Gastroesophageal sphincter (tissue), 4 donors: ENCODE measurements at places on chromosomes 3 and 15.
A peak's percentile ranks its signal among the peaks of the same experiment; 100 is the strongest.

GRCh38 chr3:158570999-158571702 is at the start of gene MLF1:
Gene MLF1, plus strand, starts transcription at chr3:158571194. Its CDS starts 107 bp downstream, at chr3:158571301.
- ATAC-seq, result peak; percentile 100

DNA sequence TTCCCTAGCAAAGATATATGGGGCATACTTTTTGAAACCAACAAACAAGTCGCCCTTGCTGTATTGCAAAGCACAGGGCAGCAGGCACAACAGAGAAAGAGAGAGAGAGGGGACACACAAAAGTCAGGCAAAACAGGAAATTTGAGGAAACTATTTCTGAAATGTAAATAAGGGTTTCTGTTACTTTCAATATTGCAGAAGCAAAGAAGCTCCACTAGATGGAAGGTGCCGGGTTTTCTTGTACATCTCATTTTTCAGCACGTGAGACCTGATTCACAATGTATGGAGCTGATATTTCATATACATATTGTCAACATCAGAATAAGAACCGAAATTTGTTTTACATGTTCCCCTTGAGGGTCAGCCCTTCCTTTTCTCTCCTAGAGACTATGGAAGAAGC is 127.4 kb downstream of the FOXP1 start:
- no peak for ATAC-seq

DNA sequence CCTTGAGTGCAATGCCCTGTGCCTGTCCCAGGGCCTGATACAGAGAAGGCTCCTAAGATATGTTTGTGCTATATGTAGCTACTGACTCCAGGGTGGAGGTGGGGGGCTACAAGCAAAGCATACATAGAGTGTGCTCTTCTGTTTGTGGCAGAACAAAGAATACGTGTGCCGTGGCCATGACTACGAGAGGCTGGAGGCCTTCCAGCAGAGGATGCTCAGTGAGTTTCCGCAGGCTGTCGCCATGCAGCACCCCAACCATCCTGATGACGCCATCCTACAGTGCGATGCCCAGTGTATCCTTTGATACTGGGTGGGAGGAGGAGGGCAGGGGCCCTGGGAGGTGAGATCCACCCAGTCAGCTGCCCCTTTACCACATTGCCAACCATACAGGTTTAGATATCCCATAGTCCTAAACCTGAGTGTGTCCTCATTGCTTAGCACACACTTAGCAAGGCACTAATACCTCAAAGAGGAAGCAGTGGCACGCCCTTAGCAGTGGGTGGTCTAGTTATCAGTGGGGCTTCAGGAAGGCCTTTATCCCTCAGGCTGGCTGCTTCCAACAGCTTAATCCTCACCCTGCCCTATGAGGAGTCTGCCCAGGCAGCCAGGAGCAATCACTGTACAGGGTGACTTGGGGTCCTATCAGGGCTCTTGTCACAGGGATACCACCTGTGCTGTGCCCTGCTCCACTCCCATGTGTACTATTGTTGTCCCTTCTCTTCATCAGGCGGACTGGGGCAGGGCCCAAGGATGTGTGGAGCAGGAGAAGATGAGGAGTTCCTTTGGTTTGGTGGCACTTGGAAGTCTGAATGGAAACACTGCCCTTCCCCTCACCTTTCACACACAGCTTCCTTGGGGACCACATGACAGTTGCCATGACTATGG is 30.1 kb upstream of the MANF start:
- no peak for ATAC-seq

- ATAC-seq, result no peak
Measured at GRCh38 chr3:72227486-72228070, 442.6 kb upstream of the PROK2 start.

- ATAC-seq, result no peak
Measured at GRCh38 chr15:80367094-80367493, 37.1 kb upstream of the ARNT2 start.

DNA sequence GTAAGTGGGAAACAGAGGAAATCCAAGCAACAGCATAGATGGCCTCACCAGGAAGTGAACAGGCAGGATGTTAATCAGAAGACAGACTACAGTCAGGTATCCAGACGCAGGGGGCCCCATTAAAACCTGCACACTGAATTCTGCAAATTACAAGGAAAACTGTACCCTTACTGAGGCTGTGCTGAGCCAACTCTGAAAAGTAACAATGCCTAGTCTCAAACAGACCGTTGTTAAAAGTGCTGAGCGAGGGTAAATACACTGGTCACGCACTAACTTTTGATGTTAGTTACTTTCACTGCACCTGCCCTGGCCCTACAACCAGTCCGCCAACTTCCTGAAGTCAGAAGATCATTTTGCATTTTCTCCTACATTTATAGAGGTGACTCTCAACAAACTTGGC is 1.0 kb downstream of the TAMM41 start:
- no peak for ATAC-seq

GRCh38 chr15:39213385-39213840 is 367.5 kb upstream of the THBS1 start:
- peak; percentile 22 for ATAC-seq

DNA sequence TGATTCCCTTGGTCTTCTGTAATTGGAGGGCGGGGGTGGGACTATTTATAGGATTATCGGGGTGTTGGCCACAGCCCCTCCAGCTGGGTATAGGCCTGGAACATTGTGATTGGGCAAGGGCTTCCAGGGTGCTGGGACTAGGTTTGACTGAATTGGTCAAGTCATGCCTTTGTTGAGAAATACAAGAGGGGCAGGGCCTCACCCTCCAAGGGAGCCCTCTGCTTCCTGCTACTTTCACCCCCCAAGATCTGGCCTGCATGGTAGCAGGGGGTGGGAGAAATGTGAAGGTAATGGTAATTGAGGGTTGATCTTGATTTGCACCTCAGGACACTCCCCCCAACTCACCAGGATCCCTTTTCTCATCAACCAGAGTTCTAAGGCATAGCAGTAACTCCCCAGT is 25.2 kb downstream of the TRIM71 start:
- no peak for ATAC-seq

DNA sequence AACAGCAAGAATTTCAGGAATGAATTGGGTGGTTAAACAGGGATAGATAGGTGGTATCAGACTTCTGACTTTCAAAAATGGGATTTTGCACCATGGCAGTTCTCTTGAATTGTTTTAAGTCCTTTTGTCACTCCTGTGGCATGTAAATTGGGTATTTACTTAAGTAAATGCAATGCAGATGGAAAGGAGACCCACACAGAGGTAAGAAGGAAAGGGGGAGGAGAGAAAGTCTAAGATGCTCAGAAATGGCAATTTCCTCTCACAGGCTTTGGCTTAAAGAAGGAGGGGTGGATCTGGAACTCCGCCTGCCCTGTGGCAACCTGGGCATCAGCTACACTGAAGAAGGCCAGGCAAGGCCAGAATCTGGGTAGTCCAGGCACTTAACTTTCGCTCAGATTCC is 197.1 kb upstream of the UBE2E1 start:
- no peak for ATAC-seq

- ATAC-seq, result no peak
Measured at GRCh38 chr15:88804257-88804656, 1.0 kb downstream of the ACAN start.

DNA sequence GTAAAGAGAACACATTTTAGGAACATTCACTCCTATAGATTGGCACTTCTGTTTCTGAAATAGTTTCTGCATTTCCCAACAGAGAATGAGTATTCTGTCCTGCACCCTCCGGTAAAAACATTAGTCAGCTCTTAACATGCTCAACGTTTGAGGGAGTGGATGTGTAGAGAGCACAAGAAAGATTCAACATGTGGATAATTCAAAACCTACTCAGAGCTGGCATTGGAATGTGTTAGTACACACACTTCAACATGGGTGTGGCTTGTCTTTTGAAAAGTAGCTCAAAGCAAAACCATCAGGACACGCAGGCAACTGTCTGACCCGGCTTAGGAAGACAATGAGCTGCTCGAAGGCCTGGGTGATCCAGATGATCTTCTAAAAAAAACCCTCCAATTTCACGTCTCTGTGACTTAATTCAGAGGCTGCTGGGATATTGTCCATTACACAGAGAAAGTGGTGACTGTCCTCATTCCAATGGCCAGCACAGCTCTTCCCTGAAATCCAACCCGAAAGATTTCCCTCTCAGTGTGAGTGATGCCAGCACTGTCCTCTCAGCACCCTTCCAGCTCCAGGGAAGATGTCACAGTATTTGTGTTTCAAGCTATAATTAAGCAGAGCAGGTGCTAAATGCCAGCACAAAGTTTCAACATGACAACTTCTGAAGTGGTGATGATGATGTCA is 18.1 kb downstream of the FBN1 start:
- peak; percentile 40 for ATAC-seq

DNA sequence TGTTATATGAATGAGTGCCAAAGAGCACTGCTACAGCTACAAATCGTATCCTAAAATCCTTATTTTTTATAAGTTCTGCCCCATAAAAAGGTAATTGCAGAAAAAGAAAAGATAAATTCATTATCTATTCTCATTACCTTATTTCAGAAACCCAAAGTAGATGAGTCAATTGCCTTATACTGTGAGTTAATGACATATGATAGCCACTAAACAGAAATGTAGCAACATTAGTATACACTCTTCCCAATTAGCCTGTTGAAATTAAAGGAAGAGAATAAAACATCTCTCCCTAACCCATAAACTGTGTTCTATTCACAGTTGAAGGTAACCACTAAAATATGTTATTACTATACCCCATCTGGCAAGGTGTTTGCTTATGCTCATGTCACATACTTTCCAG is 11.0 kb downstream of the TBL1XR1 start:
- no peak for ATAC-seq

- ATAC-seq, result no peak
Measured at GRCh38 chr15:74233851-74234597, 2.1 kb upstream of the CCDC33 start.

GRCh38 chr3:154662851-154663250 is 232.9 kb upstream of the GPR149 start:
- ATAC-seq, result no peak

DNA sequence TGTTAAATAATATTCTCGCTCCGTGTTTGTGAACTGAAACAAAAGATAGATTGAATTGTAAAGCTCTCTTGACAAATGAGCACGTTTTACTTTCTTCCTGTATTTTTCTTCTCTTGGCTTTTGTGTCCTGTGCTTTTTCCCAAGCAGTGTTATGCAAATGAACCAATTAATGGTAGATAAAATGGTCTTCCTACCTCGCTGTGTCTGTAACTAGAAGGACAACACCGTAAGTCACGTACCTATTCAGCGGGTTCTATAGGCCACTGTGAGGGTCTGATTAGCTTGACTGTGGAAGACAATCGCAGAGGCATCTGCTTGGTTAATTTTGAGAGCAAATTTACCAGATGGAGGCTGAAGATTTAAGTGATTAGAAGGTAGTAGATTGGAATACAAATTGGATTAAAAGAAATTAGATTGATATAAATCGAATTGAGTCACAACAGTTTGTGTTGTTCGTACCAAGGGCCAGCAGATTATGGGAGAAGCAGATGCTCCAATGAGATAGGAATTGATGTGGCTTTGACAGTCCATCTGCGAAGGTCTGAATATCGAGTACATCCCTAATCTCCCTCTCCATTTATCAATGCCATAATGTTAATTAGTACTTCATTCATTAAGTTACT is 40.2 kb downstream of the ROBO2 start:
- no peak for ATAC-seq

DNA sequence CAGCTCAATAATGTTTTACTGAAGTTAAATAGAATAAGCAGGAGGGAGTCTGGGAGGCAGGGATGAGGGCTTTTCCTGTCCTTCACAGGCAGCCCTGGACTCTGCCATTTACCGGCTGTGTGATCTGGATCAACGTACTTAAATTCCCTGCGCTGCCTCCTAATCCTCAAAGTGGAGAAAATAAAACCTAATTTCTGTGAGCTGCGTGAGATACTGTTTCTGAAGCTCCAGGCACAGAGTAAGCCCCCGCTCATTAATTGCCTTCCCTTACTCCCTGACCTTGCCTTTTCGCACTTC is 278 bp upstream of the PDIA5 start:
- ATAC-seq, result peak; percentile 5

- no peak for ATAC-seq
Measured at GRCh38 chr3:165640970-165641369, 196.3 kb downstream of the BCHE start.

GRCh38 chr15:42275780-42276391 is 2.7 kb upstream of the TMEM87A start:
- no peak for ATAC-seq

DNA sequence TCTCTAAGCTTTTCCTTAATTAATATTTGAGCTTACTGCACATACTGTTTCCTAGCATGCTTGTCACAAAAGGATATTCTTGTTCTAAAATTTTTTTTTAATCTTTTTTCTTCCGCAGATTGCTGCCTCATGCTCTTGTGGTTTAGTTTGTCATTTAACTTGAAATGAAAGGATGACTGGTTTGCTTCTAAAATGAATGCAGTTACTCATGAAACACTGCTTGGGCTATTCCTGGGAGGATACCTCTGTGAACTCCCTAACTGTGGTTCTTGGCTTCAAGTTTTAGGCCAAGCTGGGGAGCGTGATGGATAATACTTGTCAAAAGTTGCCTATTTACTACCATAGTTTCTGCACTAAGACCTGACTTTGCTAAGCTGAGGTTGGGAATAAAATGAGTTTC is 64.0 kb downstream of the USP13 start:
- no peak for ATAC-seq

DNA sequence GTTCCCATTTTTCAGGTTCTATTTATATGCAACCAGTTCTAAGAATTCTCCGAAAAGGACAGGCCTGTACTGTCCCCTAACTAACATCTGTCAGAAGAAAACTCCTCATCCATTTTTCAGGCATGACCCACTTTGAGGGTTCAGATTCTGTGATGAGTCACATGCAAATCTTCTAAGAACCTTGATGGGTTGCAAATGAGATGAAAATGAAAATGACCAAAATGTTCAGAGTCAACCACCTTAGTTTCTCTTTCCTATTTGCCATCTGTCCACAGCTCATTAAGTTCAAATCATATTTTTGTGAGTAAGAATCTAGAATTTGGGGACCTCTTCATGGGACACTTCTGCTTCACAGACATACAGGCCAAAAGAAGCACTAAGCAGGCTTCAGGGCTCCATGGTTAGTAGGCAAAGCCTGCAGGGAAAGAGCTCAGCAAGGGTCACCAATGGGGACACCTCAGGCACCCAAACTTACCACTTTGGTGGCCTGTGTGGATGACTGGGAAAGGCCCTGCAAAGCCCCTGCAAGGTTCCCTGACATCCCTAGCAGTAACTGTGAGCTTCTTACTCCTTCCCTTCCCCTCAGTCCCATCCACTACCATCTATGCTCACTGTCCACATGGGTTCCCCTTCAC is 122.0 kb downstream of the WDR76 start:
- no peak for ATAC-seq

DNA sequence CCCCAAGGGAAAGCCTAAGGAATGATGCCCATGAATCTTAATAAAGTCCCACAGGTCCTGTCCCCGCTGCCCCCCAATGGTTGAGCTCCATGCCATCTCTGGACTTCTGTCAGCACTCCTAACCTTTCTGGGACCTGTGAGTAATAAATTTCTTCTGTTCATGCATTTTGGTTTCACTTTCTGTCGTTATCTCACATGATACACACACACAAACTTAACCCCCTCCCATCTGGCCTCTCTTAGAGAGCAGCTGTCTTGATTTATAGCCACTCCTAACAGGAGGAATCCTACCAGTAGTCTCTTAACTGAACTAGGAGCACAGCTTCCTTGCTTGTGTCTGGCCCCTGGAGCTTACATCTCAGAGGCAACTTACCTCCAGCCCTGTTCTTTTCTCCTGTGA is 82.7 kb upstream of the SELENOK start:
- no peak for ATAC-seq
